GM04504 (cell line): ENCODE measurements at places on chromosomes 6 and 20.

- DNase-seq: no peak
These were observed 115.6 kb downstream of the TCP11 start for GRCh38 chr6:35025232-35026188.

GRCh38 chr20:40225596-40225995 lies 463.4 kb downstream of the MAFB start:
- DNase-seq: no peak

GRCh38 chr6:56691814-56692213 lies 49.1 kb upstream of the DST start:
- no peak for DNase-seq

DNA sequence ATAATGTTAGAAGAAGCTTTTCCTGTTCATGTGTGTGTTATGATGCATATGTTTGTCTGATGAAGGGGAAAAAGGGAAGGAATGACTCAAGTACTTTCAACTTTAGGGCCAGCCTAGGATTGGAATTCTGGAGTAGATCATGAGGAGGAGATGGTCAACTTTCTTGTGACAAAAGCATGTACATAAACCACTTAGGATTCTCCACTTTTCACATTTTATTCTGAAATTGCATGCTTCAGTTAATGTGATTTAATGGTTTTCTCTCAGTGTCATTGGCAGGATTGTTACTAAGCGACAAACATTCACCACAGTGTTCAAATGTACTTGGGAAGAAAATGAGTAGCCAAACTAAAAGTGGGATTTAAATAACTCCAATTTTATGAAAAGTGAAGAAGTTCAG lies 80.1 kb downstream of the UTRN start:
- no peak for DNase-seq

DNA sequence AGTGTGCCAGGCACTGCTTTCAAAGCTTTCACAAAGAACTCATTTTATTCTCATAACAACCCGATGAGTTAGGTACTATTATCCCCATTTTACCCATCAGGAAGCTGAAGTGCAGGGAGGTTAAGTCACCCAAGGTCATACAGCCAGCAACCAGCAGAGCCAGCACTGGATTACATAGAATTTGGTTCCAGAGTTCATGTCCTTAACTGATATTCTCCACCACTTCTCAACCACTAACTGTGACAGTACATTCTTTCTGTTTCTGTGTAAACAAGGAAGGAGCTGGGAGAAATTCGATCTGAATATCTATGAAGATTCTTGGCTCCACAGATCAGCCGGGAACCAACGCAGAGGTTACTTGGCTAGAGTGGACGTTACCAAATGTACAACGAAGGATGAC lies 98.0 kb downstream of the KIF16B start:
- DNase-seq: no peak

DNA sequence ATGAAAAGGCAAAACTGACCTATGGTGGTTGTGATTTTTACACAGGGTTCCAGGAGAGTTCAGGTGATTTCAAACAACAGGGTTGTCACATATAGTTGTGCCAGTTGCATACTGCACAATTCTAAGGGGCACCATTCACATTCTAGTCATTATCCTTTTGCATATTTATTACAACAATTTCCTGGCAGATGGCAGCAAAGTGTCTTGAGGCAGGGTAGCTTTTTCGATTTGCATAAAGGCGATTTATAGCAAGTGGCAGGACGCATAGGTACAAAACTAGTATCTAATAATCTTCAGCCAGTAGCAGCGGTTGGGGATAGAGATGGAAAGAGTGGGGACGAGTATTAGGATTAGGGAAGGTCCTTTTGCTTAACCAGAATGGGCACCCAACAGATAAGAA lies 46.5 kb upstream of the TRAF3IP2 start:
- no peak for DNase-seq

GRCh38 chr20:14414560-14414959 lies 77.1 kb upstream of the FLRT3 start:
- DNase-seq: no peak

DNA sequence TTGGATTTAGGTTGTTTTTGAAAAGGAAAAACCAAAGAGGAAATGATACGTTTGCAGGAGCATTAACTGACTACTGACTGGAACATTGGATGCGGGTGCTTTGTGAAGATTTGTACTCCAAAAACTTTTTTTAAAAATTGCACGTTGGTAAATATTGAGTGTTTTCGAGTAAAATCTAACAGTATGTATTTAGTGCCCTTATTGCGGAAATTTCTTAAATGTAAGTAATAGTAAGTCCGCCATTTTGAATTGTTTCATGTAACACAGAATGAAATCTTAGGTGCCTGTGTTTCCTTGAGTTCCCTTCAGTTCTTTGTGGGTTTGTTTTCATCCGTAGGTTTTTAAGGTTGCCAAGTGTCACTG lies 15.2 kb upstream of the LIN28B start:
- DNase-seq: no peak

- no peak for DNase-seq
These were observed 453.2 kb downstream of the QKI start for GRCh38 chr6:163867518-163868292.
